ENCODE measurements at places on chromosomes 4 and X.

GRCh38 chrX:25523574-25524540 lies 508.1 kb upstream of the ARX start:
- no peak for DNase-seq

DNA sequence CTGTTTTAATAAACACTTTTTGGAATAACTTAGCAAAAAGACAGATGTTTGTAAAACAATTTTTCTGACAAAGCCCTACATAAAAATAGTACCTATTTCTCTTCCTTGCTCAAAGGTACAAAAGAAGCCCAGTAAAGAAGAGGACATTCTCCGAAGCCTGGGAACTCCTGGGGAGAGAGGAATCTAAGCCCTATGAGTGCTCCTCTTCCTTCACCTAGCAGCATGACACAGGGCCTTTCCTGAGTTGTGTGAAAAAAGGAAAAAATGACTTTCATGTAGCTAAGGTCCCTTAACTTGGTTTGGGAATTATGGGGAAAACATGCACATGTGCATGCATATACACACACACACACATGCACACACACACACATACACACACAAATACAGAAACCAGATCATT lies 586.9 kb downstream of the TMA16 start:
- no peak for DNase-seq

GRCh38 chrX:119095936-119096335 lies 23.1 kb downstream of the CT47C1 start:
- DNase-seq, result no peak

DNA sequence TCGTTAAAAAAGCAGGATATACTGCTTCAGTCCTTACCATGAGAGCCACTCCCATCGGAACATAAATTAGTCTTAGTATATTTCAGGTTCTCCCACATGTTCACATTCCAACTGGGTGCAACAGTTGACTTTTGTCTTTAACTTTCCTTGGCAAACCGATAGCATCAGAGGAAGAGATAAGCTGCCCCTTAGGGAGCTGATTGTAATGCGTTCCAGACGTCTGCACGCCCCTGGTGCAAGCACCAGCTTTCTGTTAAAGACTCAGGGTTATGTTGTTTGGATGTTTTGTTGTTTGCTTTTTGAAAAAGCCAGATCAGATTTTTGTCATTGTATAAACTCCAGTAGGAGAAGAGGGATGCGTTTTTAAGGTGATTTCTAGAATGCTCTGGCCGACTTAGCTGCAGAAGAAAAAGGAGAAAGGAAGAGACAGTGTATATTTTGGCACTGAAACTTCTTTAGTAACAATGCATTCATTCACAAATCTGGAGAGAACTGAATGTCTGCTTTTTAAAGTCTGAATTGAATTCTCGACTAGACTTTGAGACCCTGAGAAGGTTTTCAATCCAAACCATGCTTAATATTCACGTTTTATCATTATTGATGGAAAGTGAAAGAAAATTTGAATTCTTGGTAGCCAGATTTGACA lies 160.9 kb downstream of the CBR4 start:
- no peak for DNase-seq

DNA sequence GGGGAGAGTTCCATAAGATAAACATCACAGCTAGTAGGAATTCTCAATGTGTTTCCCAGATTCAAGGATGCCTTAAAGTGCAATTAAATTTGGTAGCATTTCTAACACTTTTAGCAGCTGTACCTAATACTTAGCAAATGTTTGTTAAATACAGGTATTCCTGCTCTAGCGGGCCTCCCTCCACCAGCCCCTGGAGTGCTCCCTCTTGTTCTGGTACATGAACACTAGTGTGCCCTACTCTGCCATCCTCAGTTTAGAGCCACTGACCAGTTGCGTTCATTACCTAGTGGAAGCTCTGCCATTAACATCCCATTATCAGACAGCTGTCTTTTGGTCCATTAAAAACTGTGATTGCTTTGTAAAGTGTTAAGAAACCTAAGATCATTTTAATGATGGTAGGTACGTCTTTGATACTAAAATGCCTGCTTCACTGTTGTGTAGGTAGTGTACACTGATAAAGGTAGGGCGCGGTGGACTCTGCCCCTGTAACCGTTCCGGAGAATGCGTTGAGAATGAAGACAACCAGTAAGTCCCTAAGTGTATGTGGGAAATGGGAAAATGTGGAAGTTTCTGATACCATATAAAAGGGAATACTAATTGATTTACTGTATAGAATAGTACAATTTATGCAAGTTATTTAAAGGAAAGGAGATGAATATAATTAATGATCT lies 21.7 kb downstream of the KIAA0232 start:
- no peak for DNase-seq

- DNase-seq, result no peak
Observed at GRCh38 chrX:45622042-45622423, 421.4 kb upstream of the DIPK2B start.

GRCh38 chr4:106116025-106116424 lies 200.0 kb downstream of the TBCK start:
- DNase-seq, result no peak

GRCh38 chr4:52982255-52982945 lies 120.3 kb downstream of the RASL11B start:
- DNase-seq, result no peak

DNA sequence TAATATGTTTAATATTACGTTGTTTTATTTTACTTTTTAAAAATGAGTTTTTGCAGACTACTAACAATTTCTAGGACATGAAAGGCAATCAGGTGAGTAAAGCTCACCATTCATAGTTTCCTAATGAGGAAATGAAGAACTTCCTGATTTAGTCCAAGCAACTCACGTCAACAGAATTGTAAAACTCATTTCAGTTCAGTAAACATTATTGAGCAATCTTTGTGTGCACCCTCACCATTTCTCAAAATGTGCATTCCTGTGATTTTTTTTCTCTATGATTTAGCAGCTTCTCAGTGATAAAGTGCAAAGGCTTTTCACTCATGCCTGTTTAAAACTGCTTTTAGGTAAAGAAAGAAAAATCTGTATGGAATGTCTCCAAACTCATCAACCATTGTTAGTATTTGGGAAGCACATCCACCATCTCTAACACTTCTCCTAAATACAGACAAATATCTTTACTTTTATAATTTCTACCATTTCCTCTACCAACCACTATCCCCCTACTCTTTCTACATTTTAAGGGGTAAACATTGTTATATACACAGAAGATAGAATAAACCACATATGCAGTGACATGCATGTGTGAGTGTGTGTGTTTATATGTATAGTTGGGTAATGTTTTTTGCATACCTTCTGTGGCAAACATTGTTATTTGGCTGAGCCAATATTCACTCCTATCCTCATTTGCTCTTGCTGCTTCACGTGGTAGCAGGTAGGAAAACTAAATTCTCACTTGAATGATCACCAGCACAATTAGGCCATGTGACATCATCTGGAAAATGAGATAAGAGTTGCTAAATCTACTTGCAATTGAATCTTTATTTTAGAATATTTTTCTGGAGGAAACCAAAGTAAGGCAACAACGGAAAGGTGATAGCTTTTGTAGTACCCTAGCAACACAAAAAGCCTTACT lies 54.7 kb upstream of the PRDM8 start:
- no peak for DNase-seq

DNA sequence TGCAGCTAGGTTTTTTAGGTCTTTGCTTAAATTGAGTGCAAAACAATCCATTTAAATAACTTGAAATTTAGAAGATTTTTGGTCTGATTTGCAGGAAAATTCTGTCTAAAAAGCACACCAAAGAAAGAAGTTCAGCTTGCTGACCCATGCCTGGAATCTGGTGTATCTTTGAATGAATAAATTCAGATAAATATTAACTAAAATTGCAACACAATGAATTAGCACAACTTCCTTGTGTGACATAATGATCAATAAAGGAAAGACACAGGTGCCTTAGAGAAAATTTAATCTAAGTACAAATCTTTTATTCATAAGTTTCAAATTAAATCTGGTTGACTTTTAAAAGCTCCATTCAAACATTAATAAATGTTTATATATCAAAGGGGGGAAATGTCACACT lies 791.5 kb upstream of the LCORL start:
- DNase-seq, result no peak

DNA sequence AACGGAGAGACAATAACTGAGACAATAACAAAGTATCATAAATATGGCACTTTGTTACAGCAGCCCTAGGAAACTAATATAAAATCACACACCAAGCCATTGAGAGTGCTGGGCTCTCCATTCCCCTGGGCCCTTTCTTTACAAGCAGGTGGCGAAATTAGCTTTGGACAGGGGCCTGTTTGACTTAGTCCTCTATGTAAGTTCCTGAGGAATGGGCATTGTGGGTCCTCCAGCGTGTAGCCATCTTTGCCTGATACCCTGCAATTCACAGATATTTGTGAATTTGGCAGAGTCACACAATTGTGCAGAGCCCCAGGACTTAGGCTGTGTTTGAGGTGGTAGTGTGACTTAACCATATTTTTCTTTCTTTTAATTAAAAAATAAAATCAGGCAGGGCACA lies 67.6 kb downstream of the BCOR start:
- DNase-seq, result no peak

GRCh38 chr4:90943311-90943710 lies 816.1 kb downstream of the CCSER1 start:
- no peak for DNase-seq

DNA sequence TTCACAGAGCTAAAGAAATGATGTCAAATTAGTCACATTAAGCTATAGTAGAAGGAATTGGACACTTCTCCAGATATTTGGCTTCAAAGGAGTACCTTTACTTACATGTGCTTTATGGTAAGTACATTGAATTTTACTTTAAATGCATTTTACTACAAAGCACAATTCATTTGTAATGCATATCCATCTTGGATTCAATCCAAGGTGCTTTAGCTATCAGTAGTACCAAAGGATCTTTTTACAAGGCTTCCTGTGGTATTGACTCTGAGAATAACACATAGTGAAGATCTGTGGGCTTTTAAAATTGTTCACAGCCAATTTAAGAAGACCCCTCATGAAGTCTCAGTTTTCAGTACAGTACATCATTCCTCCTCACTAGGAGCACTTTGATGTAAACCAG lies 13.2 kb downstream of the THAP6 start:
- DNase-seq, result no peak

GRCh38 chr4:104973708-104974107 lies 173.0 kb upstream of the TET2 start:
- no peak for DNase-seq

DNA sequence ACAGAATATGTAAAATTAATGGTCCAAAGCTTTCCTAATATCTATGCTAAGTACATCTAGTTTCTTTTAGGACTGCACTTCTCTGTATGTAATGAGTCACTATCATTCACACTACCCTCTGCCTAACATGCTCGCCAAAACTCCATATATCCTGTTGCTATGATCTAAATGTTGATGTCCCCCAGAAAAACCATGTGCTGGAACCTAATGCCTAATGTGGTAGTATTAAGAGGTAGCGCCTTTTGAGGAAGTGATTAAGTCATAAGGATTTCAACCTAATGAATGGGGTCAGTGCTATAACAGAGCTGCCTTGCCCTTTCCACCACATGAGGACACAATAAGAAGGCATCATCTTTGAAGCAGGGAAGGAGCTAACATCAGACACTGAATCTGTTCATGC lies 34.9 kb upstream of the NFKB1 start:
- no peak for DNase-seq

DNA sequence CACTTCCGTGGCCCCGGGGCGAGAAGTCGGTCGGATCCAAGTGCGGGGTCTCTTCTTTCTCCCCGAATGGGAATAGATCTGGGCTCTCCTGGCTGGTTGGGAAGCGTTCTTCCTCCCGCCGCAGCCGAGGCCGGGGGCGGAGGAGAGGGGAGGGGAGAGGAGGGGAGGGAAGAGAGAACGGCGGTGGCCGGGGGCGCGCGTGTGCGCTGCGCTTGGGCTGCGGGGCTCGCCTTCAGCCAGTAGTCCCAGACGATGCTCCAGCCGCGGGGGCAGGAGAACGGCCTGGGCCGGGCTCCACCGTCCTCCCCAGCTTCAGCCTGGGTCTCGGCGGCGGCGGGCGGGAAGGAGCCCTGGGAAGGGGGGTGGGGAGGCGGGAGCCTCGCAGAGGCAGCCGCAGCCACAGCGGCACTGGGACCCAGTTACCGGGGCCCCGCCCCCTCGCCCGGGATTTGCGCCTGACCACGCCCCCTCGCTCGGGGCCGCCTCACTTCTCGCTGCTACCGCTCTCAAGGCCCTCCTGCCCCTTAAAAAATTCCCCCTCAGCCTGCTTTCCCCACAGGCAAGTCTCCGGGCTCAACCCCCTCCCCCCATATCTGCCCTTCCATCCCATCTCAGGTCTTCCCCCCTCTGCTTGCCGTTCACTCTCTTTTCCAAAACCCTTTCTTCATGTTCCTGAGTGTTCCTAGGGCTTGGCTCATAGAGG lies at the start of gene FGD1:
TSS of gene FGD1 (minus strand) at position 421 of the 703 bp plus-strand sequence. CDS start 802 bp downstream, outside the sequence.
- no peak for DNase-seq

DNA sequence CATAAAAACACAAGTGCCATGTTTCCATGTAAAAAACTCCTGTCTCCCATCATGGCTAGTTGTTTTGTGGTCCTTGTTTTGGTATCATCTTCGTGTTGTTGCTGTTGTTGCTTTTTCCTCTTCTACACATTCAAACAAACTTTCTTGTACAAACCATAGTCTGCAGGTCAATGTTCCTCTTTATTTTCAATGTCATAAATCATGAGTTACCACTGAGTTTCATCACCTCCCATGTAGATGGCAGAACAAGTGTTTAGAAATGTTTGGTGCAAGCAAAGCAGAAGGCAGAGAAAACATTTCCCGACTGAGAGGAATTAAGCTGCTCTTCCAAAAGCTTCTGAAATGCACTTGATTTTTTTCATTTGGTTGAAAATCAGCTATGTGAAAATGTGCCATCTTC lies 166.0 kb downstream of the ANTXR2 start:
- no peak for DNase-seq
